ENCODE measurements at places on chromosomes 6 and 20.

- no peak for DNase-seq
Observed at GRCh38 chr6:159981071-159981402, 12.2 kb downstream of the IGF2R start.

- no peak for DNase-seq
Observed at GRCh38 chr6:157187182-157188083, 135.9 kb downstream of the TMEM242 start.

- DNase-seq: no peak
Observed at GRCh38 chr20:50296450-50297375, 106.1 kb downstream of the CEBPB start.

GRCh38 chr6:23365732-23366131, 760.3 kb upstream of the NRSN1 start:
- no peak for DNase-seq

DNA sequence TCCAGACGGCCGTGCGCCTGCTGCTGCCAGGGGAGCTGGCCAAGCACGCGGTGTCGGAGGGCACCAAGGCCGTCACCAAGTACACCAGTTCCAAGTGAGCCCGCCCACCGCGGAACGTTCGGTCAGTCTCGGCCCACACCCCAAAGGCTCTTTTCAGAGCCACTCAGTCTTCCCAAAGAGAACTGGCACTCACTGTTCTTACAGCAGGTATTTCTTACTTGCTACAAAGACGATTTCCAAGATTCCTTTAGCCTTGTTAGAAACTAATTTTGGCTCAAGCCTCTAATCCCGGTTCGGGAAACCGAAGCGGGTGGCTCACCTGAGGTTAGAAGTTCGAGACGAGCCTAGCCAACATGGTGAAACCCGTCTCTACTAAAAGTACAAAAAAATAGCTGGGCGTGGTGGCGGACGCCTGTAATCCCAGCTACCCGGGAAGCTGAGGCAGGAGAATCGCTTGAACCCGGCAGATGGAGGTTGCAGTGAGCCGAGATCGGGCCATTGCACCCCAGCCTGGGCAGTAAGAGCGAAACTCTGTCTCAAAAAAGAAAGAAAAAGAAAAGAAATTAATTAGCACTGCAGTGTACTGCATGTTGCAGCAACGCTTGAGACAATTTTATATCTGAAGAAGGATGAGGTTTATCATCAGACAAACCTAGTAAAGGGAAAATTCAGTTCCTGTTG, 73.1 kb downstream of the OR2B2 start:
- peak; percentile 73 for DNase-seq

DNA sequence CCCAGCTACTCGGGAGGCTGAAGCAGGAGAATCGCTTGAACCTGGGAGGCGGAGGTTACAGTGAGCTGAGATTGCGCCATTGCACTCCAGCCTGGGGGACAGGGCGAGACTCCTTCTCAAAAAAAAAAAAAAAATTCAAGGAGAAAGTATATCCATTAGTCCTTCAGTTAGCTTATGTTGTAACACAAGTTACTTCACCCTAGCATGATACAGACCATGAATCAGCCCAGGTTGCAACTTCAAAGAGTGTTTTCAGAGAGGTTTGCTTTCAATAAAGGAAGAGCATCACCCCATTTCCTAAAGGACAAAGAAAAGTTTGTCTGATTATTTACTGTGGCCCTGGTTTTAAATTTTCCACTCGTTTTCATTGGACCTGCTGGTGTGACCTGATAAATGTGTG, 73.0 kb downstream of the SERAC1 start:
- no peak for DNase-seq

DNA sequence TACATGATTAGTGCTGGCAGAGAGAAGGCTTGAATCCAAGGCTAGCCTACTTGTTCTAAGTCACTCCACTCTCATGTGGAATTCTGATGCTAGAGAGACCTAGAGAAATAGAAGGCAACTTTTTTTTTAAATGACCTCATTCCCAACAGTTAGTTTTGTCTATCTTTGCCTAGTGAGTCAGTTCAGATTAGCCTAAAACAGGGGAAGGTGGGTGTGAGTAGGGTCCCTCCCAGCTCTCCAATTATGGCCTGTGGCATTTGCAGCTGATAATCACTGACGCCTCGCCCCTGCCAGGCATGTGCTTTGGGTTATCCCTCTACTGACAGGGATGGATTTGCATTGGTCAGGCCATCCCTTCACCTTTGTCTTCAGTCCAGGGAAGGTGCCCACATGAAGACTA, 13.6 kb downstream of the TXLNB start:
- DNase-seq: no peak

GRCh38 chr6:6646384-6646783, 57.9 kb downstream of the LY86 start:
- DNase-seq: no peak

DNA sequence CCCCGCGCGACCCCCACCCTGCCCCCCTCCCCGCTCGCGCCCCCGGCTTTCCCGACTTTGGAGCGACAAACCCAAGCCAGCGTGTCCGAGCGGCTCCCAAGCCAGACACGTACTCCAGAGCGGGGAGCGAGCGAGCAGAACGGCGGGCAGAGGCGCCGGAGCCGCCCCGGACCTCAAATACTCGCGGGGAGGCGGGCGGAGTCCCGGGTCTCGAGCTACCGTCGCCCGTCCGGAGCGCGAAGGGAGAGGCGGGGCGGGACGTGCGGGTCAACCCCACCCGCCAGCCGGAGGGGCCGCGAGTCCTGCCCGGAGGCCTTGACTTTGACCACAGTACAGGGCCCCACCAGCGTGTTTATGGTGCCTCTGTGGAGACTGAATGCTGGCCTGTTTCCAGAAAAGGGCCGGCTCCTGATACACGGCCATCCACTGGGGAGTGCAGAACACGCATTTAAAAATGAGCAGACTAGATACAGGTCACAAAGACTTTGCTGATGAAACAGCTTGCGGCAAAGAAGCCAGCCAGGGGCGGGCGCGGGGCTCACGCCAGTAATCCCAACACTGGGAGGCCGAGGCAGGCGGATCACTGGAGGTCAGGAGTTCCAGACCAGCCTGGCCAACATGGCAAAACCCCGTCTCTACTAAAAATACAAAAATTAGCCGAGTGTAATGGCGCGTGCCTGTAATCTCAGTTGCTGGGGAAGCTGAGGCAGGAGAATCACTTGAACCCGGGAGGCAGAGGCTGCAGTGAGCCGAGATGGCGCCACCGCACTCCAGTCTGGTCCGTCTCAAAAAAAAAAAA, at the start of gene SERPINB6:
SERPINB6 (minus strand) TSS at position 148 of the 799 bp plus-strand sequence. CDS start 12,235 bp downstream, outside the sequence.
- no peak for DNase-seq

DNA sequence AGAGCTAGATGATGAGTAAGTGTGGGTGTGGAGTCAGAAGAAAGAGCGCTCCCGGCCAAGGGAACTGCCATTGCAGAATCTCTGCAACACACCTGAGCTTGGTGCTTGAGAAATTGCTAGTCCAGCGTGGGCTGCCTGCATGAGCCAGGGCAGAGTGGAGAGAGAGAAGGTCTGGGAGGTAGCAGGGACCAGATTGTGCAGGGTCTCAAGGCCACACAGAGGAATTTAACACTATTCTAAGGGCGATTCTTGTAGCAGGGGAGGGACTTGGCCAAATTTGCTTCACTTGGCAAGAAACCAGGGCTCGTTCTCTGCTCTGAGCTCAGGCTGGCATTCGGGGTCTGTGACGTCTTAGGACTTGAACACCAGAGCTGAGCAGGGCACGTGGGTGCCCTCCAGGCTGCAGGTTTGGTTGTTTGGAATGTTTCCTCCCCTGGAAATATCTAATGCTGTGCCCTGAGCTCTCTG, 53.5 kb downstream of the BCAS4 start:
- peak; percentile 44 for DNase-seq

DNA sequence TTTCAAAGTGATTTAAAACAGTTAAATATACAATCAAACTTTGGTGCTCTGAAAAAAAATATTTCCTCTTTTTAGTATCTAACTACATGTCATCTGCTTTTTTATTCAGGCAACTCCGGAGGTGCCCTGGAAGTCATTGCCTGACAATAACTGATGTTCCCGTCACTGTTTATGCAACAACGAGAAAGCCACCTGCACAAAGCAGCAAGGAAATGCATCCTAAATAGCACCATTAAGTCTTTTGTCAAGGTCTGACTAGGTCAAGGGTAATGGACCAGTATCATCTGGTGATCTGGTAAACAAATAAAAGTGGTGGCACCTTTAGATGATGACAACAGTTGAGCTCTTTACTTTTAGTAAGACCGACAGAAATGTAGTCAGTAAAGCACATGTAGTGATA, 13.2 kb downstream of the FAM229B start:
- no peak for DNase-seq

DNA sequence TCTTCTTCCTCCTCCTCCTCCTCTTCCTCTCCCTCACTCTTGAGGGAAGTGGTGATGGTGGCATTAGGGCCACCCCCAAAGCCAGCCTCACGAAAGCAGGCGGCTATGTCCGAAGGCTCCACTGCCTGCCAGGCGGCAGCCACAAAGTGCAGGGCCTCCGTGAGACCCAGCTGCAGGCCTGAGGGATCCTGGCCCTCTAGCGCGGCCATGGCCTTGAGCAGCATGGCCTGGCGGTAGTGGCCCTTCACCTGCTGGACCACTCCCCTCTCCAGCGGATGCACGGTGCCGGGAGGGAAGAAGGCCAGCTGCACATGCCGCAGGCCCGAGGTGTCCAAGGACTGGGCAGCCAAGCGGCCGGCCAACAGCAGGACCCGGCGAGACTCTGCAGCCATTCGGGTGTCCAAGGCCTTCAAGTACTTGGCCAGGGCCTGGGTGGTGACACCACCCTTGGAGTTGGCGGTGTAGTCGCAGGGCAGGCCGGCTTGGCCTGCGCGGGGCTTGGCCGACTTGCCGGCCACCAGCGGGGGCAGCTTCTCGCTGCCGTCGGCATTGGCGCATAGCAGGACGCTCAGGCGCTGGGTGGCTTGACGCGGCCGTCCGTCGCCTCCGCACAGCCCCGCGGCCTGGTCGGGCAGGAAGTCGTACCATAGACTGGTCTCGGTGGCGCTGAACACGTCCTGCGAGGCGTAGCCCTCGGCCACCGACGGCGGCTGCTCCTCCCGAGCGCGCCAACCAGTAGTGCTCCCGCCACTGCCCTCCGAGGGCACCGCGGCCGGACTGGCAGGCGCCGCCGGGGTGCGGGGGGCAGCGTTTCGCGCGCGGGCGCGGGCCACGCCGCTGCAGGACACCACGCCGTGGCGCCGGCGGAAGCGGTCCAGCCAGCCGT, 1.1 kb downstream of the CENPB start:
- DNase-seq: no peak

DNA sequence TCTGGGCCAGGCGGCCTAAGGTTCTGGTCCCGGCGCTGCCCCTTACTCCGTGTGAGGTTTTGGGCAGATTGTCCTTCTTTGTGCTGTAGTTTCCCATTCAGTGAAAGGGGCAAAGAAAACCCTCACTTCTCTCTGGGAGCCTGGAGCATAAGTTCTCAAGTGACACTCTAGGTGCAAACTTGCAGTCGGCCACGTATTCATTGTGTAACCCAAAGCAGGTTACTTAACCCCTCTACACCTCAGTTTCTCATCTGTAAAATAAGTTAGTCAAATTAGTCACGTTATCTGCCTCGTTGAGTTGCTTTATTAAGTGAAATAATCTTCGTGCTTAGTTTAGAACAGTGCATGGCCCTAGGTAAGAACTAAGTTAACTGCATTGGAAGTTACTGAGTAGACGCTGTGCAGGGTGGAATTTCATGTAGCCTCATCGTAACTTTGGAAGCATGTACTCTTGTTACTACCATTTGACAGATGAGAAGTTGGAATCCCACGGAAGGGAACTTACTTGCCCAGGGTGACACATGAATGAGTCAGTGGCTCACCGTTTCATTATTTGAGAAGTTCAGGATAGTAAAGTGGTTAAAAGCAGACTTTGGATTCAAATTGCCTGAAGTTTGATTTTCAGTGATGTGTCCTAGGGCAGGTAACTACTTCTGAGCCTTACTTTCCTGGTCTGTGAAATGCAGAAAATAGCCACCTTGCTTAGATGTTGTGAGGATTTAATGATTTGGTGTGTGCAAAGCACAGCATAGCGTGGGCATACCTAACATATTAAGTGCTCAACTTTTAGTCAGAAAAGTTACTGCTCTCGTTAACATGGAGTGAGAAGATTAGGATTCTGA, 556 bp upstream of the MROH8 start:
- DNase-seq: peak; percentile 14

GRCh38 chr6:80105972-80106417, 476 bp upstream of the BCKDHB start:
- DNase-seq: no peak

GRCh38 chr6:161903584-161904212, 629.8 kb upstream of the AGPAT4 start:
- no peak for DNase-seq

DNA sequence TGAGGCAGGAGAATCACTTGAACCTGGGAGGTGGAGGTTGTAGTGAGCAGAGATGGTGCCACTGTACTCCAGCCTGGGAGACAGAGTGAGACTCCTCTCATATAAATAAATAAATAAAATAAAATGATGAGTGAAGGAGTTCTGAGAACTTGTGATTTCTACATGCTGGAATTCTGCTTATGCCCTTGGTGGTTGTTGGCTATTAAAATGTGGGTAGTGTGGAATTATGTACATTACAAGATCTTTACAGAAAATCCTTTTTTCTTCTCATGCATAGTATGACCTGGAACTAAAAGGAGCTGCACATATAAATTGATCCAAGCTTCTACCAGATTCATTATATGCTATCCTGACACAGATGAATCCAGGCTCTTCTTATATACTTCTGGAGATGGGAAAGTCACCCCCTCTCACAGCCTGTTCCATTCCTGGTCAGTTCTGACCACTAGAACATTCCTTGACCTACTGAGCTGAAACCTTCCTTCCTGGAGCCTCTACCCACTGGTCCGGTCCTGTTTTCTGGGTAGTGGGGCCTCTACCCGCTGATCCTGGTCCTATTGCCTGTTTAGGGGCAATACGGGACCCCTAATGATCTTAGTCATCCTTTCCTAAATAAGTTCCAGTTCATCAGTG, 37.7 kb upstream of the TAF8 start:
- DNase-seq: no peak

DNA sequence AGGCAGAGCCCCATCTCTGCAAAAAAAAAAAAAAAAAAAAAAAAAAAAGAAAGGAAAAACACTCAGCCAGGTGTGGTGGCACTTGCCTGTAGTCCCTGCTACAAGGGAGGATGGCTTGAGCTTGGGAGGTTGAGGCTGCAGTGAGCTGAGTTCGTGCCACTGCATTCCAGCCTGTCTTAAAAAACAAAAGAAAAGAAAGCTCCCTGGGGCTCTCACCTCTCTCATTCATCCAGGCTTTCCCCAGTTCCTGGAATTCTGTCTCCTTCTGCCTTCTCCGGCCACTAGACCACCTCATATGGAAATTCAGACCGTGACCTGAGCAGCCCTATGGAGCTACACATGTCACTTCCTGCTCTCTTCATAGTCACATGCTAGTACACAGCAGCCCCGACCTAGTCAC, 101.1 kb upstream of the TAB2 start:
- DNase-seq: no peak

GRCh38 chr20:42949950-42950349, 239.8 kb downstream of the PTPRT start:
- DNase-seq: no peak

DNA sequence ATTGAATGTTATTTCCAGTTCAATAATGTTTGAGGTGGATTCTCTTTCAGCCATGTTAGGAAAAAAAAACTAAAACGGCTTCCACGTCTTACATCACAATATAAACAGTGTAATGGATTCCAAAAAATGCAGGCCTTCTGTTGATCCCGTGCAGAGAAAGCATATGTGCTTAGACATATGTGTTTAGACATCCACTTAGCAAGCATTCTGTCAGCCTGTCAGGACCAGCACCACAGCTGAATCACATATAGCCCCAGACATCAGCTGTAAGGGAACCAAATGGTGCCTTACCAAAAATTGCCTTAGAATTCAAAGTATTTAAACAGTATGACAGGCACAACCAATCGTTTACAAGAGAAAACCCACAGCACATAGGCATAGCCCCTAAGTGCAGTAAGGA, 304.9 kb downstream of the EYA4 start:
- DNase-seq: no peak

GRCh38 chr6:41780551-41781365, at the start of gene PRICKLE4:
Gene PRICKLE4, plus strand, starts transcription at chr6:41780782. Its CDS starts 2,692 bp downstream, at chr6:41783474.
- no peak for DNase-seq
